ENCODE measurements at places on chromosomes 6 and 20.

DNA sequence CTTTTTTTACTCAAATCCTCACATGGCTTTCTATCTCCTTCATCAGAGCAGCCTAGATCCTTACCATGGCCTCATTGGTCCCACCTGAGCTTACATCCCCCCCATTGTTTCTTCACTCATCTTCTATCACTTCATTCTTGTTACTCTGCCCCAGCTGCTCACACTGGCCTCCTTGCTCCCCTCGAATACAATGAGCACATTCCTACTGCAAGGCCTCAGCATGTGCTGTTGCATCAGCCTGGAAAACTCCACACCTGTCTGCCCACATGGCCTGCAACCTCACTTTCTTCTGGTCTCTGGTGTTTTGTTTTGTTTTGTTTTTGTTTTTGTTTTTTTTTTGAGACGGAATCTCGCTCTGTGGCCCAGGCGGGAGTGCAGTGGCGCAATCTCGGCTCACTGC is 212.6 kb downstream of the TBX18 start:
- DNase-seq = no peak

GRCh38 chr20:25076731-25077609 is 5.0 kb downstream of the VSX1 start:
- no peak for DNase-seq

DNA sequence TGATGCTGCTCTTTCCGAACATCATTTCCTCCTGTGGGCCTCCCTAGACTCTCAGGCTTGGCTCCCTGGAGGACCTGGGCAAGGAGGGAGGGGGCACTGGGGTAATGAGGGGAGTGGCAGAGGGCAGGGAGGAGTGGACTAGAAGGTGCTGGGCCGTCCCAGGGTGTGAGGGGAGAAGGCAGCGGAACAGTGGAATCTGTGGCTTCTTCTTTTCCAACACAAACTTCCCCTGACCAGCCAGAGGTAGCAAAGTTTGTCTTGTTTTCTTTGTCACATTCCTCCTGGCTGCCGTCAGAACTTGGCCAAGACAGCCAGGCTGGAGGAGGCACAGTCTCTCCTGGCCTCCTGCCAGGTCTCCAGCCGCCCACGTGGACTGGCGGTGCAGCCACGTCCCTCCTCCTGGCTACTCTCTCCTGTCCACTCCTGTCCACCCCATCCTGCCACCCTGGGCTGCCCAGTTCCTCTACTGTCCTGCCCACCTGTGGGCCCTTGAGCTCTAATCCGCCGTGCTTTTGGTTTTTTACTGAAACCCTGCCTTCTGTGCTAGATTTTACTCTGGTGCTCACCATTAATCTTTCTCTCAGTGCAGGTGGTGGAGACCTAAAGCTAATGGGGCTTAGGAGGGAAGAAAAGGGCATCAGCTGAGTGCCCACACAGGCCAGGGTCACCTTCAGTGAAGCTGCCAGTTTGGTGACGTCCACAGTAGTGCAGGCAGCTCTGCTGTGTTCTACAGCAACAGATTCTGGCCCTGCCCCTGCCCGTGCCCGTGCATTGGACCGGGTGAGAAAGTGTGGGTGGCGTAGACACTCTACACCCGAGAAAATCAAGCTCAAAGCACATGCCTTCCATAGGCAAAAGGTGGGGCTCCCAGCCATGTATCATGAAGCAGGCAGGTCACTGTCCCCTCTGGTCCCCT is 2.8 kb upstream of the CDSN start:
- DNase-seq = no peak

DNA sequence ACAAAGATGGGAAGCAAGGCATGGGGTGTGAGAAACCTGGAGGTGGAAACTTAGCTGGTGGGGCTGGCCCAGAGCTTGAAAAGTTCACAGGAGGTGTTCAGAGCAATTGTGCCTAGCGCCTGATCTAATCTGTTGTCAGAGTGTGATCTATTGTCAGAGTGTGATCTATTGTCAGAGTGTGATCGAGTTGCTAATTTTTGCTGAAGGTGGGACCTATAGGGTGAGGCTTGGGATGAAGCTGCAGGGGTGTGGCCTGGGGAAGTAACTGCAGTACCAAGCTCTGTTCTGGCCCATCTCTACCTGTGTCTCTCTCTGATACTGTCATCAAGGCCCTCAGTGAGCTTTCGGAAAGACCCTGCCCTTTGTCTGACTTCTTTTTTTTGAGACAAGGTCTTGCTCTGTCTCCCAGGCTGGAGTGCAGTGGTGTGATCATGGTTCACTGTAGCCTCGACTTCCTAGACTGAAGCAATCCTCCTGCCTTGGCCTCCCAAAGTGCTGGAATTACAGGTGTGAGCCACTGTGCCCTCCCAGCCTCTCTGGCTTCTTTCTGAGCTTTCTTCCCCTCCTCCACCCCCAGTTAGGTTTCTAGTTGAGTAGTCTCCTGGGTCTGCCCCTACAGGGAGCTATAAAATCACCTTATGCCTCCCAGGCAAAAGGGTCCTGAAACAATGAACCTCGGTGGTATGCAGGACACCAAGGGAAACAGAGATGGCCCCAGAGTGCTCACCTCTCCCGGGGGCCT is 150.8 kb upstream of the RNF24 start:
- no peak for DNase-seq

- DNase-seq = no peak
These were observed 588 bp upstream of the ACSS2 start for GRCh38 chr20:34875642-34876405.

GRCh38 chr6:66496659-66497058 is 789.6 kb upstream of the EYS start:
- no peak for DNase-seq

- no peak for DNase-seq
These were observed 26.3 kb downstream of the CDH26 start for GRCh38 chr20:59984541-59984940.

- no peak for DNase-seq
These were observed 141.8 kb upstream of the BMP5 start for GRCh38 chr6:56017198-56017597.

DNA sequence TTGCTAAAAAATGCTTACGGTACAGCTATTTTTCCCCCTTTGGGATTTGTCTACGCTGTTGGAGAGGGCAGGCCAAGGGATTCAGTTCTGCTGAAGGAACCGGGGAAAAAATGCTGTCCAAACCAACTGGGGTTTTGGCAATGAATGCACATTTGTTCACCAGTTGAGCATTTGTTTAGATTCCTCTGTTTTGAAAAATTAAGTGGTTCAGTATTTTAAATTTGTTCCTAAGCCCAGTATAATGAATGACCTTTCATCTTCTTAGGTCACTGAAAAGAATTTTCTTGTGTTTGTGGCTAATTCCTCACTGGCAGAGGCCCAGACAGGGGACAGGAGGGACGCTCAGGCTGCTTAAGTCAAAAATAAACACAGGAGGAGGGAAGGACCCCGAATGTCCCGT is 10.8 kb upstream of the EYA2 start:
- no peak for DNase-seq

DNA sequence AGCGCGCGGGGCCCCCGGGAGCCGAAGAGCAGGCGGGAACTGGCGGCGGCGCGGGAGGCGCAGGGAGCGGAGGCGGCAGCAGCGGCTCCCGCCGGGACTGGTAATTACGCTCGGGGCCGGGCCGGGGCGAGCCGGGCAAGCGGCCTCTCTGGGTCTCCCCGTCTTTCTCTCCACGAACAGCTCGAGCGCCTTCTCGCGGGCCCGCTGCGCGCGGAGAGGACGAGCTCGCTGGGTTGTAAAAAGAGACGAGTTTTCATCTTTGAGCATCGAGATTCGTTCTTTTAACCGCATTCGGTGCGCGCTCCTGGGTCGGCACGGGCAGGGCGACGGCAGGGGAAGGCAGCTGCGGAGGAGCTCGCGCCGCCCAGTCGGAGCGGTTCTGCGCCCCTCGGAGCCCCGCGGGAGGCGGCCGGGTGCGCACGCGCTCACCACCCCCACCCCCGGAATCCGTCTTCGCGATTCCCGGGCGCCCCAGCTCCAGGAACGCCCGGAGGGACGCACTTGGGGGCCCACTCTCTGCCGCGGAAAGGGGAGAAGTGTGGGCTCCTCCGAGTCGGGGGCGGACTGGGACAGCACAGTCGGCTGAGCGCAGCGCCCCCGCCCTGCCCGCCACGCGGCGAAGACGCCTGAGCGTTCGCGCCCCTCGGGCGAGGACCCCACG is 38.0 kb downstream of the YTHDF1 start:
- no peak for DNase-seq

DNA sequence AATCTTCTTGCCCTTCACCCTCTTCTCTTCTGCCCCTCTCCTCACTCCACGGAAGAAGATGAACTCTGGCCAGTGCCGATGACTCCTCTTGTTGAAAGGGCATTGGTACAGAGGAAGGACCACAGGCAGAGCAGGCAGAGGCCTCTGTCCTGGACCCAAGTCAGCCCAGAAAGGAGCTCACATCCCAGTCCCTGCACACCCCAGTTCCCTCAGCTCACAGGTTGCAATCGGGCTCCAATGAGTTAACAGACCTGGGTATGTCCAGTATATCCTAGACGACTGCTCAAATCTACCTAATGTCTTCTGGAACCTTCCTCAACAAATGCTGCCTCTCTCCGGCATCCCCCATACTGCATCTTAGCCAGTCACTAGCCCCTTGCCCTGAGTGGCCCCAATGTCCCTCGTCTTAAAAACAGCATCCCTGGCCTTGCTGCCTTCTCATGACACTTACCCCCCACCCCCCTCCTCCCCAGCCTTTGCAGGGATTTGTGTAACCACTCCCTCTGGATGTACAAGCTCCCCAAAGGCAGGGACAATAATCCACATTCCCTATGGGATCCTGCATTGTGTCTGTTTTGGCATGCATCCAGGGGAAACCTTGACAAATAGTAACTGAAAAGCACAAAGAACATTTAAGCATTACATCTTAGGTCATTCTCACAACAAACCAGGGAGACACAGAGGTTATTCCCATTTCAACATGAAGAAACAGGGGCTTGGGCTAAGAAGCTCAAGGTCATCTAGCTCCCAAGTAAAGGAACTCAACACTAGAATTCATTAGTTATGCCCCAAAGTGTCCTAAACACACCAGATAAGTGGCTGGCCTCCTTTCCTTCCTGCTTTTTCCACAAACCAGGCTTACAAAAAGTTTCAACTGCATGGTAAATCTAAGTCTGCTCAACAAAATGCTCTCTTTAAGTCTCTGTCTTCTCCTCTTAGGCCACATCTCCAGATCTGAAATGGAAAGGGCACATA is 45.1 kb downstream of the TRERF1 start:
- DNase-seq = no peak

DNA sequence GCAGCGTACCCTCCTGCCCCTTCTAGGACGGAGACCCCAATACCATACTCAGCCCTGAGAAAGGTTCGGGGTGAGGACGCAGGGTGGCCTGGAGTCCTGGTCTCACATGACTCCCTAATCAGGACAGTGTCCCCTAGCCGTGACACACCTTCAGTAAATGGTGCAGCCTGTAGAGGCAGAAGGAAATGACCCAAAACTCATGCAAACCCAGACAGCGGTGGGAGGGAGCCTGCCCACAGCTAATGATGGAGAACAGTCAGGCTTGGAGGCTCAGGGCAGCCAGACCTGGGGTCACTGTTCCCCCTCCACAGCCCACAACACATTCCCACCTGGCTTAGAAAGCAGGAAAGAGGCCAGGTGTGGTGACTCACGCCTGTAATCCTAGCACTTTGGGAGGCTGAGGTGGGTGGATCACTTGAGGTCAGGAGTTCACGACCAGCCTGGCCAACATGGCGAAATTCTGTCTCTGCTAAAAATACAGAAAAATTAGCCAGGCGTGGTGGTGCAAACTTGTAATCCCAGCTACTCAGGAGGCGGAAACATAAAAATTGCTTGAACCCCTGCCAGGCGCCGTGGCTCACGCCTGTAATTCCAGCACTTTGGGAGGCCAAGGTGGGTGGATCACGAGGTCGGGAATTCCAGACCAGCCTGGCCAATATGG is 8.8 kb upstream of the HMGA1 start:
- no peak for DNase-seq

- no peak for DNase-seq
These were observed 46.2 kb upstream of the RFPL4B start for GRCh38 chr6:112300896-112301295.

DNA sequence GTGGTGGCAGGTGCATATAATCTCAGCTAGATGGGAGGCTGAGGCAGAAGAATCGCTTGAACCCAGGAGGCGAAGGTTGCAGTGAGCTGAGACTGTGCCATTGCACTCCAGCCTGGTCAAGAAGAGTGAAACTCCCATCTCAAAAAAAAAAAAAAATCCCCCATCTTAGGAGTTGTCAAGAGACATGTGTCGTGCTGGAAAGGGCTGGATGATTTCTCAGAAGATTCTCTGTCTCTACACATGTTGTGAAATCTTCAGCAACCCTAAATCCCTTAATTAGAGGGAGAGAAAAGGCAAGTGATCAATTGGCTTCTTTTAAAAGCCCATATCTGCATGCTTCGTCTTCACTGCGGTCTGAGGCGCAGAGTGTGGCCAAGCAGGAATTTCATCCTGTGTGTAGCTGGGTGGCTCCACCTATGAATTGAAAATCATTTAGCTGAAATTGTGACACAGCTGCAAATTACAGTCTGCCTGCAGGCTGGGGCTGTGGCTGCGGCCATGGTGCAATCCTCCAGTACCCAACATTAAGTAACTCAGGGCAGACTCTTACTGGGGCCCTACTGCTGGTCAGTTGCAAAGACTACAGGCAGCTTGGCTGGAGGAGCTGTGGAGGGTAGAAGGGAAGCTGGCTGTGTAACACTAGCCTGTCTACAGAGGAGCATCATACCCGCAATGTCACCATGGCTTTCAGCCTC is 3.2 kb upstream of the TGM3 start:
- no peak for DNase-seq

- no peak for DNase-seq
These were observed 2.1 kb upstream of the NRN1 start for GRCh38 chr6:6008648-6009421.
